ENCODE measurements at places on chromosomes 11 and 22. TPM values are rescaled to one million over a fixed set of nuclear protein-coding genes. Genes with fewer than 3 reads are reported as not detected.

Gene BIRC3
- total RNA-seq, result 0.58 TPM

Gene TMPRSS6
- not detected for total RNA-seq

Gene TLCD5
- 1.3 TPM for total RNA-seq

Gene TRIM29
- total RNA-seq, result 1.4 TPM

Gene TYR
- not detected for total RNA-seq

Gene ESAM
- total RNA-seq, result 0.91 TPM

Gene ZFP91
- 47.3 TPM for total RNA-seq

Gene SCUBE1
- total RNA-seq, result 0.29 TPM

Gene CBY1
- total RNA-seq, result 8.6 TPM

- DNase-seq, result no peak
Measured at GRCh38 chr11:1854132-1854948, 1.5 kb downstream of the LSP1 start.

DNA sequence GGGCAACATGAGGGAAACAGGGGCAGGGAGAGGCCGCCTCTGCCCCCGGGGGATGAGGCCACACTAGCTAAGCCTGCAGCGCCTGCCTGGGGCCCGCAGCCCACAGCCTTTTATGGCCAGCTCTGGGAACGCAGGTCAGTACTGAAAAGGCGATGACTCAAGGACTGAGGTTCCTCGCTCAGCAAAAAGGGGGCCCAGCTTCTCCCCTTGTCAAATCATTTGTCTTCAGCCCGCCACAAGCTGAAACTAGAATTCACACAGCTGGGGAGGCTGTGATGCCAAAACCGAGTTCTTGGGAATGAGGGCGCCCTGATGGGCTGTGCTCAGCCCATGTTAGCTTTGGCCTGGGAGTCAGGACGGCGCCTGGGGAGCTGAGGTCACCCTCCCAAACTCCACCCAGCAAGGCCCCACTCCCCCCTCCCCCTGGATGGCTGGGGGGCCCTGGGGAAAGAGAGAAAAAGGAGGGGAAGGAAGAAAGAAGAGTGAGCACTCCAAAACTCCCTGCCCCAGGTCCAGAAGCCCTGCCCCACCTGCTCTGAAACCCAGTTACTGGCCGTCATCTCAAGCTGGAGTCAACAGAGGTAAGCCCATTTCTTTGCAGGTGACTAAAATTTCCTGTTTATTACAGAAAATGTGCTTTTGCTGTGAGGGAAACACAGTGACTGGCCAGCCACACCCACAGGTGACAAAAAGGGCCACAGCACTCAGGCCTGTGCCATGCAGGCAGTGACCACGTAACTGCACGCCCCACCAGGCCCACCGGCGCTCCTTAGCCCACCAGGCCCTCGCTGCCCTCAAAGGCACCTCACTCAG, 13.7 kb downstream of the EHD1 start:
- DNase-seq, result no peak

DNA sequence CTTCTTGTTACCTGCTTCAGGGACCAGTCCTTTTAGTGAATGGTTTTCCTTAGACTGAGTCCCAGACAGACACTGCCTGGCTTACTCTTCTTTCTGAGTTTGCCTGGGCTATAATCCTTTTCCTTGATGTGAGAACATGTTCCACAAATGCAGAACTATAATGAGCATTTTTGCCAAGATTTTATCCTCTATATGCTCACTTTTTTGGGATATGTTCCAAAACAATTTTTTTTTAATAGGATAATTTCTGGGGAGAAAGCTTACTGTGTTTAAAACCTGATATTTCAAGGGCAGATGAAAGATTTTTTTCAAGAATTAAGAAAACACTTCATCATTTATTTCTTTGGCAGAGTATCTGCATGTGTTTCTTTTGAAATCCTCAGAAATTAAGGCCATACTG, 110.0 kb upstream of the TENM4 start:
- DNase-seq, result no peak

DNA sequence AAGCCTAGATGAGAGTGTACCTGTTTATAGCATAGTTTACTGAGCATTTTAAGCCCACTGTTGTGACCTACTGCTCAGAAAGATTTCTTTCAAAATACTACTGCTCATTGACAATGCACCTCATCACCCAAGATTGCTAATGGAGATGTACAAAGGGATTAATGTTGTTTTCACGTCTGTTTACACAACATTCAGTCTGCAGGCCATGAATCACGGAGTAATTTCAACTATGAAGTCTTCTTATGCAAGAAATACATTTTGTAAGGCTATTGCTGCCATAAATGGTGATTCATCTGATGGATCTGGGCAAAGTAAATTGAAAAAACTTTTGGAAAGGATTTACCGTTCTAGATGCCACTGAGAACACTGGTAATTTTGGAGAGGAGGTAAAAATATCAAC, 112.9 kb downstream of the KIF18A start:
- no peak for DNase-seq

- no peak for DNase-seq
Measured at GRCh38 chr11:102836290-102836875, 7.0 kb downstream of the MMP3 start.

GRCh38 chr11:76823481-76824028, 37.2 kb upstream of the ACER3 start:
- DNase-seq, result peak; percentile 81

DNA sequence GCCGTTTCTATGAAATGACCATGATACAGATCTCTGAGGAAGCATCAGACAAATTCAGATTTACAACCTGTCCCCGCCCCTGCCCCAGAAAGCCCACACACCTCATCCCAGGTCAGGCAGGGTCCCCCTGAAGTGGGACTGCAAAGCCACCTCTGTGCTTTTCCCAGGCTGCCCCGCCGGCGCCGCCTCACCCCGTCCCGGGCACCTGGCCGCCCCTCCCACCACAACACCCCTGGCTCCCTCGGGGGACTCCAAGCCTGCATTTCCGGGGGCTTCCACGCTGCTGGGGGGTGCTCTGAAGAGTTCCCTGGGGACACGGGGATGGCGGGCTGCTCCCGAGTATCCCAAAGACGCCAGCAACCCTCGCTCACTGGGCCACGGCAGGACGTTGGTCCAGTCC, 23.2 kb downstream of the DRD4 start:
- DNase-seq, result no peak

DNA sequence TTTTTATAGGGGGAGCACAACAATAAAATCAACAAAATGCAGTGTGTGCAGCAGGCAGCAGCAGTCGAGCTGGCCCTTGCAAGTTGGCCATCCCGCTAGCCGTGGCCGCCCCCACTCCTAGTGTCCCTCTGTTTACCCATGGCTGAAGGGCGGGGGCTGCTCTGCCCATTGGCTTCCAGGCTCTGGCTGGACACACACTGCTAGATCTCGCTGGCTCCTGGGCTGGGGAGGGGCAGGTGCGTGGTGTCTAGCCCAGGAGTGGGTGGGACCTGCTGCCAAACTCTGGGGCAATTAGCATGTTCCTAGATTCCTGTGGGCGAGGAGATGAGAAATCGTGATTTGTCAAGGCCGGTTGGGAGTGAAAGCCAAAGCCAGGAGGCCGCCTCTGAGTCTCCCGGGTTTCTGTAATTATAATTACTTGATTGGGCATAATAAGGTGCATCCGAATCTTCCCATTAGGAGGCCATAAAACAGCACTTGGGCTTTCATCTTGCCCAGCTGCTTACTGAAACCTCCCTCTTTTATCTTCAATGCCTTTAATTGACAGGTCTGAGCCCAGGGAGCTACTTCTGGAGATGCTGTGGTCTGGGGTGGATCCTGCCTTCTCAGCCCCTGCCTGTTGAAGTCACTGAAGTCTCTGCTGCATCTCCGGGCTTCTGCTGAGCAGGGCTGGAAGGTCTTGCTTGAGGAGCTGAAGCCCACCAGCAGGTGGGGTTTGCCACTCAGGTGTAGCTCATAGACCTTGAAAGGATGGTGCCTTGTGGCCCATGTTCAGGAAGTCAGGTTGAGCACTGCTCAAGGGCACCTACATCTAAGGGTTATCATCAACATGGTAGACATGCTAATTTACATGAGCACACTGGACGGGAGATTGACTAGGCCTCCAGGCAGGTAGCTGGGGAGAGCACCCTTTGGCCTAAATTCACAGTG, 44.5 kb upstream of the DKK3 start:
- DNase-seq, result no peak

DNA sequence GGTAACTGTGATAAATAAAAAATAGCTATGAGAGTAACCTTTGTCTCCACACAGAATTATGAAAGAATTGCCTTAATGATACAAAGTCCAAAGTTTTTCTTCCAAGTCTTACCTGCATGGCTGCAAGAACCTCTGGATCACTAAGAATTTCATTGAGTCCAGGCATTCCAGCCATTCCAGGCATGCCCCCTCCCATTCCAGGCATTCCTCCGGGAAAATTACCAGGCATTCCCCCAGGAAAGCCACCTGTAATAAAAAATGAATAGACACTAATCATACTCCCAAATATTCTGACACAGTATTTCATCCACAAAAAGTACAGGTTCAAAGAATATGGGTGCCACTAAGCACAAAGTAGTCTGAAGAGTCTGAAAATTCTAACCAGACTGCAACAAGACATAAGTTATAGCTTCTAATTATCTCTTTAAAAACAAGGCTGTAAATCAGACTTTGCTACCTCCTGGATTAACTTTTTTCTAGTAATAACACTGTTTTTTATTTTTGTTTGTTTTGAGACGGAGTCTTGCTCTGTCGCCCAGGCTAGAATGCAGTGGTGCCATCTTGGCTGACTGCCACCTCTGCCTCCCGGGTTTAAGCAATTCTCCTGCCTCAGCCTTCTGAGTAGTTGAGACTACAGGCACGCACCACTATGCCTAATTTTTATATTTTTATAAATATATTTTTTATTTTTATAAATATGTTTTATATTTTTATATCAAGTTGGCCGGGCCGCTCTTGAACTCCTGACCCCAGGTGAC, 8.0 kb upstream of the SLC25A17 start:
- no peak for DNase-seq

DNA sequence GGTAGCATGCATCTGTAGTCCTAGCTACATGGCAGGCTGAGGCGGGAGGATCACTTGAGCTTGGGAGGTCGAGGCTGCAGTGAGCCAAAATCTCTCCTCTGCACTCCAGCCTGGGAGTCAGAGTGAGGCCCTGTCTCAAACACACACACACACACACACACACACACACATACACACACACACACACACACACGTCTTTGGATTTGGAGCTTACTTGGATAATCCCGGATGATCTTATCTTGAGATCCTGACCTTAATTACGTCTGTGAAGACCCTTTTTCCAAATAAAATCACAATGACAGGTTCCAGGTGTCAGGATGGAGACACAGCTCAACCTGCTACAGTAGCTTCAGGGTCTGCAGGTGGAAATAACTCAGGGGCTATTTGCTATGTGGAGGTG, 1.1 kb downstream of the UPB1 start:
- no peak for DNase-seq

- no peak for DNase-seq
Measured at GRCh38 chr22:26551568-26551967, 38.4 kb downstream of the TPST2 start.

- DNase-seq, result peak; percentile 55
Measured at GRCh38 chr11:75816561-75817239, 1.7 kb downstream of the UVRAG start.

GRCh38 chr22:31532060-31532459, 35.7 kb downstream of the SFI1 start:
- DNase-seq, result no peak

DNA sequence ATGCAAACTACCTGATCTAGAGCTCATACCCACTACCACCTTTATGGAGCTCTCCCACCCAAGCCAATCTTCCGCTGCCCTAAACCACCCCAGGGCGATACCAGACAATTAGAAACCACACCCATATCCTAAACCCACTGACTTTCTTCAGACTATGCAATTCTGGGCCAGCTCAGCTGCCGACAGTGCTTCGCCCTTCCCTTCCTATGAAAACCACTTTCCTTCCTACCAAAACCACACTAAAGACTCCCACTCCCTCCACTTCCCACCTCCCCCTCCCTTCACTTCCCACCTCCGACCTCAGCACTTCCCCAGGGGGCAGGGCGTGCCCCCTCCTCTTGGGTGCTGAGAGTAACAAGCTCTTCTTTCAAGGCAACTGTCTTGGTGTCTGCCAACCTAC, 25.1 kb downstream of the B3GAT1 start:
- no peak for DNase-seq

- DNase-seq, result no peak
Measured at GRCh38 chr11:3723014-3723708, 52.0 kb upstream of the CHRNA10 start.

DNA sequence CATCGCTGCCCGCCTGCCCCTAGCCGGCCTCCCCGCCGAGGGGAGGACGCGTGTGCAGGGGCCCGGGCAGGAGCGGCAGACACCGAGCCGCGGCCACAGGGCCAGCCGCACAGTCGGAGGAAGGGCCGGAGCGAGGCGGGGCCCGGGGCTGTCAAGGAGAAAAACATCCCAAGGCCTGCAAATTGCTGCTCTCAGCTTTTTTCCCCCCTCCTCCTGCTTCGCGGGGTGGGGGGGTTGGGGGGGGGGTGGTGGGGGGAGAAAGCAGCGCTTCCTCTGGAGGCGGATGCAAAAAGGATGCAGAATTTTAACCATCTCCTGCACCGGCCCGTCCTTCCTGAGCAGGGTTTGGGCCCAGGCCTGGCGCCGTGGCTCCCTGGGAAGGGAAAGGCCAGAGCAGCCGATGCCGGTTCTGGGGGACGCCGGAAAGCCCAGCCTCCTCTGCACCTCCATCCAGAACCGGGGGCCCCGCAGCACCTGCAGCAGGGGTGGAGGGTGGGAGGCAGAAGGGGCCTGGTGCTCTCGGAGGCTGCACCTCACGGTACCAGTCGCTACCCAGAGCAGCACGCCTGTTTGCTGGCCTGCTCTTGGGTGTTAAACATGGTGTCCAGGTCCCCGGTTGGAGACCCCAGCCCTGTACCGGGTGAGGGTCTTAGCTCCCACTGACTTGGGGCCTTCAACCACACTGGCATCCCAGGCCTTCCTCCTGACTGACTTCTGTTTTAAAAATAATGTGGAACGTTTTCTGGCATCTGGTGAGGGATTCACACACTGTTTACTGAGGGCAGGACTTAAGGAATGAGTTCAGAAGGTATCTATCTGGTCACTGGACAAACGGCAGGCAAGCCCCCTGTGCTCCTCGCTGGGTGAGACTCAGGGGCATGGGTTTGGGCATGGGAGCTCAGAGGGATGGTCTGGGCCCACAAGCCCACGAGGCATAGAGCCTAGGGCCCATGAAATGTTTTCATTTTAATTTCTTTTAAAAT, 77.4 kb upstream of the WNT7B start:
- no peak for DNase-seq

DNA sequence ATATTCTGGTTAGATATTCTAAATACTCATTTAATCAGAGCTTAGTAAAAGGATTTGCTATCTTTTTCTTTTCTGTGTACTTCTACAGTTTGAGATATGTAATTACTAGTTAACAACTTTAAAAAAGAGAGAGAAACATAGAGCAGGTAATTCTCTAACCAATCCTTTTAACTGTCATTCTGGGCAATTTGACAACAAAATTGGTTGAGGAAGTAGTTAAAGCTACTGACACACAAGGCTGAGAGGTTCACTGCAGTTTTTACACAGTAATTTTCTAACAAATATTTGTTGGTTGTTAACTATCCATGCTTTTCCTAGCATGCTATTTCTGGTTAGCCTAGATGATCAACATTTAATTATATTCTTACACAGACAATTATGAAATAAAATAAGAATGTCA, 3.6 kb downstream of the SOX6 start:
- DNase-seq, result no peak

- DNase-seq, result no peak
Measured at GRCh38 chr11:47971501-47971900, 8.9 kb upstream of the PTPRJ start.

All from K562 (cell line).